ENCODE measurements at places on chromosomes 2 and 18. TPM values are rescaled to one million over a fixed set of nuclear protein-coding genes. Genes with fewer than 3 reads are reported as not detected.

DNA sequence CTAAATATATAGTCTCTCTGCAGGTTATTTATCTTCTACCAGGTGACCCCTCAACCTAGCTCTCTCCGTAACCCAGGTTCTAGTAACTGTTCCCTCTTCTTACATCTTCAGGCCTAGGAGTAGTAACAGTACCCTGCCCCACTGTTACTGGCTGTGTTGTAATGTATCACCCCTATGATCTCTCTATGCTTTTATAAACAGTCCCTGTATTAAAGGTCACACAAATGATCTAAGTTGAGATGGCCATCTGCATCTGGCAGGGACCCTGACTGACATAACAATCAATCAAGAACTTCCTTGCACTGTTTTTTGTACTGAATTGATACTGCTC, 219.7 kb upstream of the STK17B start:
- DNase-seq = no peak

The MAIP1 gene
- polyA plus RNA-seq = 11.3 TPM

GRCh38 chr2:85710687-85711577, 16.8 kb downstream of the GNLY start:
- DNase-seq = no peak

DNA sequence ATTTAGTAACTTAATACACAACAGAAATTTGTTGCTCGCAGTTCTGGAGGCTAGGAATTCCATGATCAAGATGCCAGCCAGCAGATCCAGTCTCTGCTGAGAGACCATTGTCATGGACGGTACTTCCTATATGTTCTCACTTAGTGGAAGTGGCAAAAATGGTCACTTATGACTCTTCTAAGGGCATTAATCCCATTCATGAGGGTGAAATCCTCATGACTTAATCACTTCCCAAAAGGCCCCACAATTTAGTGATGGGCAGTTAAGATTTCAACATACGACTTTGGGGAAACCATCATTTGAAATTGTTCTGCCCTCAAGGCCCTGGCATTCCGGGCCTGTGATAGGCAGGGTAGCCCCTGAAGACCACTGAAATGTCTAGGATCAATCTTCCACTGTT, 23.0 kb downstream of the BZW1 start:
- no peak for DNase-seq

- no peak for DNase-seq
Measured at GRCh38 chr2:237614151-237614720, 13.2 kb upstream of the LRRFIP1 start.

The UGT1A8 gene
- polyA plus RNA-seq = not detected

DNA sequence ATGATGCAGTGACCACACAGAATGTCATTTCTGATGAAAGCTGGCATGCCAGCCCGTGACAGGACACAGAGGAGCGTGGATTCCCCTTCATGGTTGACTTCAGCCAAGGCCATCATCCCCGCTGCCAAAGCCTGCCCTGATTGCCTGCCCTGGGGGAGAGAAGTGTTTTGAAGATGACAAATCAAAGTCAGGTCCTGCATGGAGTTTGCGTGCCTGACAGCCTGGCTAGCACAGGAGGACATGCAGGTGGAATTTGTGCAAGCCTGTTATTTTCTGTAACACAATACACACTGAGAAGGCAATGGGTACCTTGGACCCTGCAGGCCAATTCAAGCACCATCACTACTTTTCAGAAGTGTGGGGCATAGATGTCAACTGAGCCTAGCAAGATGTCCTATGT, 5.4 kb upstream of the IL1R2 start:
- DNase-seq = no peak

DNA sequence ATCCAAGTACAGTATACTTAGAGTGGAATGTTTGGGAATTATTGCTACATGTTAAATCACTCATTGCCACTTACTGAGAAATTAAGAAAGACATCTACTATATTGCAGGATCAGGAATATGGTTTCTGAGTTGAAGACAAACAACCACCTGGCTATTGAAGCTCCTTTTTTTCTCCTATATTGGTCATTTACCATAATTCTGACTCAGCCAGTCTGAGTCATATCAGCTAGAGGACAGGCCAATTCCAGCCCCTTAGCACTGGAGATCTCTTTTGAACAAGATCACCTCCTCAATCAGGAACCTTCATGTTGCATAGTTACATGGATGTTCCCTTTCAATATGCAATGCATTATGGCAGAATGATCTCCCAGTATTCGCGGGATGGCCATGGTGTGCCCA, 42.7 kb upstream of the CDH19 start:
- DNase-seq = no peak

- no peak for DNase-seq
Measured at GRCh38 chr2:218387369-218388194, 5.5 kb downstream of the SLC11A1 start.

The LHCGR gene
- not detected for polyA plus RNA-seq

GRCh38 chr2:42296226-42296625, 64.8 kb downstream of the COX7A2L start:
- DNase-seq = no peak

DNA sequence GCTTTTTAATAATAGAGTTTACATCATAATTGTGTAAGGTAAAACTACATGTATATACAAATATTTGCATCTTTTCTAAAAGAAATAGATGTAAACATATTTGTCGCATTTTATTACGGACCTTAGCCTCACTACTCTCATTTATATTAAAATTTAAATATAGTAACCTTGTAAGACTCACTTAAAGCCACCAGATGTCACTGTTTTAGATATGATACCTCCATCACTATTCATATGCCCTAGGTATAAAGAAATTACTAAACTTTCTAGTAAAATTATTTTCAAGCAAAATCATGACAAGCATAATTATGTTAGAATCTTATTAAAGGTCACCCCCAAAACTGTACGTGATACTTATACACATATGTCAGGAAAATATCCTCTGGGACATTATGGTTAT, 674.3 kb upstream of the REG3G start:
- DNase-seq = no peak

GRCh38 chr18:25454270-25454659, 102.3 kb upstream of the ZNF521 start:
- DNase-seq = no peak

The AGXT gene
- not detected for polyA plus RNA-seq

The IL1RL2 gene
- polyA plus RNA-seq = 0.11 TPM

GRCh38 chr18:79556829-79557585, 122.6 kb upstream of the CTDP1 start:
- DNase-seq = no peak

The MAB21L4 gene
- not detected for polyA plus RNA-seq

GRCh38 chr2:216410550-216410949, 1.7 kb upstream of the SMARCAL1 start:
- no peak for DNase-seq

GRCh38 chr2:174753038-174753633, 11.1 kb downstream of the CHRNA1 start:
- DNase-seq = no peak

DNA sequence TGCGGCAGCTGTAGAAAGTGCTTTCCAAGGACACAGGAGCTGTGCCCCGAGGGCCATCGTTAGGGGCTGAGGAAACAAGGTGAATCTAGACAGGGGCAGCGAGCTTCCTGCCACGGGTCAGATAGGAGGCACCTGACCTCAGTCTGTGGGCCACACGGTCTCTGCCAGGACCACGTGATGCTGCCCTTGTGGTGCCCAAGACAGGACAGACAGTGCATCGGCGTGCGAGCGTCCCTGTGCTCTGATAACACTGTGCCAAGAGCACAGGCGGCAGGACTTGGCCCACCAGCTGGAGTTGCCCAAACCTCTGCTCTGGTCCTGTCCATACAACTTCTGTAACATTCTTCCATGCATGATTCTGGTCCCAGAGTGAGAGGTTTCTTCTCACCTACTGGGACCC, 225.4 kb downstream of the TWIST2 start:
- no peak for DNase-seq

- DNase-seq = no peak
Measured at GRCh38 chr2:16654833-16655444, 10.7 kb downstream of the CYRIA start.

DNA sequence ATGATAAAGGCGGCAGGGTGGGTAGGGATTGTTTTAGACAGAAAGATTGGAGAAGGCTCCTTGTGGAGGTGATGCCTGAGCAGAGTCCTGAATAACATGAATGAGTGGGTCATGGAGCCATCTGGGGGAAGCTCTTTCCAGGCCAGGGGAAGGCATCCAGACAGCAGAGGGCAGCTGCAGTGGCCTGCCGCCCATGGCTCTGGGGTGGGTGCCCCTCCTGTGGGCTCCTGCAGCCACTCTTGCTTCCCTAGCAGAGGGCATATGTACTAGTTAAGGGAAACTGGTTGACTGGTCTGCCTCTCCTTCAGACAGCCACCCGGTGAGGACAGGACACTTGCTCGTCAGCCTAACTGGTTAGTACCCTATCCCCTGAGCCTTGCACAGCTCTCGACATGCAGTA, 46.5 kb upstream of the SLC1A4 start:
- DNase-seq = no peak

The CTLA4 gene
- not detected for polyA plus RNA-seq

The COL4A3 gene
- polyA plus RNA-seq = 0.23 TPM

DNA sequence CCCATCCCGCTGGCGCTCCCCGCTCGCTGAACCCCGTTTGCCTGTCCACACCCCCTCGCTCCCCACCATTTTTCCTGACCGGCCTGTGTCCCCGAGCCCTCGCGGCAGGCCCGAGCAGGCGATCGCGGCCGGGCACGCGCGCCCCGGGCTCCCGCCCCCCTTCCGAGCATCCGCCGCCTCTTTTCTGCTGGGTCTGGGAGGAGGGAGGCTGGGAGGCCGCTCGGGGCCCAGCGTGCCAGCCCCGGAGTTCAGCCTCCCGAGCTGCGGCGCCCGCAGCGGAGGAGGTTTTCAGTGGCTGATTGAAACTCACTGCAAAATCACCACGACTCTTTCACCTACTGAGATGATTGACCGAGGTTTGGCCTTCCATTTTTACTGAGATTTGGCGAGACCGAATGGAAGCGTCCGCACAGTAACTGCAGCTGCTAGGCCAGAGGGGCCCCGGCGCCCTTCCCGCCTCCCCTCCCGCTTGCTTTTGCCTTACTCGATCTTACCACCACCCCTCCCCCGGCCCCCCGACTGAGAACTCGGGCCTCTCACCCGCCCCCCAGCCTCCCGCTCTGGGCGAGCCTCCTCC, 4.8 kb downstream of the SOX11 start:
- no peak for DNase-seq

GRCh38 chr2:193542762-193543161, 1348.0 kb upstream of the TMEFF2 start:
- no peak for DNase-seq

The AFTPH gene
- 10.9 TPM for polyA plus RNA-seq

- DNase-seq = no peak
Measured at GRCh38 chr2:181588546-181588945, 68.4 kb downstream of the CERKL start.

- no peak for DNase-seq
Measured at GRCh38 chr2:10446631-10447030, 1.5 kb downstream of the ODC1 start.

The KCNK3 gene
- polyA plus RNA-seq = 0.13 TPM

GRCh38 chr2:199819746-199820145, 31.2 kb downstream of the FTCDNL1 start:
- no peak for DNase-seq

GRCh38 chr2:42930025-42930581, 137.7 kb upstream of the HAAO start:
- no peak for DNase-seq

The PLEKHH2 gene
- 2.2 TPM for polyA plus RNA-seq

The NAT8 gene
- polyA plus RNA-seq = not detected

The C2orf78 gene
- polyA plus RNA-seq = not detected

GRCh38 chr2:199228887-199229819, 228.6 kb downstream of the SATB2 start:
- DNase-seq = peak; percentile 74

The VWA3B gene
- polyA plus RNA-seq = not detected

The REG3A gene
- polyA plus RNA-seq = not detected

DNA sequence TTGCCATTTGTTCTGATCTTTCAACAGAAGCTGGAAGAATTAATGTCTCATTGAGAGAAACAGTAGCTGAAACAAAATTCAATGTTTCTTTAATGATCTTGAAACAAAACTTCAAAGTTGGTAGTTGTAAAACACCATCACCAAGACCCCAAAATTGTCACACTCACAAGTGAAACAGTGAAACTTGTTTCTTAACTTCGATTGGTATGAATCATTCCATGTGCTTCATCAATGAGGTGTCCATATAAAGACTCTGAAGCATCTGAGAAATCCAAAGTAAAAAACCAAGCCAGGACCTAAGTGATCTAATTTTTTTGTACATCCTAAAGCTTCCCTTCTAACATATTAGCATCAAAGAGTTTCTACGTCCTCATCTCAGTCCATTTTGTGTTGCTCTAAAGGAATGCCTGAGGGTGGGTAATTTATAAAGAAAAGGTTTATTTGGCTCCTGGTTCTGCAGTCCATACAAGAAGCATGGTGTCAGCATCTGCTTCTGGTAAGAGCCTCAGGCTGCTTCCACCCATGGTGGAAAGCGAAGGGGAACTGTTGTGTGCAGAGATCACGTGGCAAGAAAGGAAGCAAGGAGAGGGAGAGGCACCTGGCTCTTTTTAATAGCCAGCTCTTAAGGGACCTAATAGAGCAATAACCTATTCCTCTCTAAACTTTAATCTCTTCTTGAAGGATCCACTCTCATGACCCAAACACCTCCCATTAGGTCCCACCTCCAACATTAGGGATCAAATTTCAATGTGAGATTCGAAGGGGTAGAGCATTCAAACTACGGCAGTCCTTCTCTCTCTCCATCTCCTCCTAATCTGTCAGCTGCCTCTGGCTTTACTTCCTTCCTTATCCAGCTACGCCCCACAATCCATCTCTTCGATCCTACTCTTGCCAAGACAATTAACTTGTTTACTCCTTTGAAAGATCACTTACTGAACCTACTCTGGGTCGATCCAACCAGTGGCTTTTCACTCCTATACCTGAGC, 20.7 kb upstream of the TLK1 start:
- DNase-seq = no peak

DNA sequence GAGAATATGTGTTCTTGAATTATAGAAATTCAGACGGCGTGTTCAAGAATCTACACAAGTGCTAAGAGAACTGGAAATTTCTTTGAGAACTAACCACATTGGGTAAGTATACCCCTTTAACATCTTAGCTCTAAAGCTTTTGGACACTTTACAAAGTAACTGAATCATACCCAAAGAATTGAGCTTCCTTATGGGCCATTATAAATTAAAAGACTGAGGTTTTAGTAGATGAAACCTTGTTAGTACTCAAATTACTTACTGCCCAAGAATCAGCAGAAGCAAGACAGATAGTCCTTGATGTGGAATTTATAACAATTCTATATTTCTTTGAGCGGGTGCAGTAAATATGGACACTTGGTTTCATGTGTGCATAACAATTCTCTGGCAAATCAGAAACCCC, 168.3 kb downstream of the PRPF40A start:
- no peak for DNase-seq

GRCh38 chr18:69948919-69949537, 1.4 kb upstream of the CD226 start:
- DNase-seq = peak; percentile 13
